Effector memory CD8-positive, alpha-beta T cell (primary cell): ENCODE measurements at places on chromosomes 6 and 20.

GRCh38 chr6:158109748-158110147, 58.3 kb downstream of the SERAC1 start:
- H3K4me1 ChIP-seq, result no peaks in the 10 kb centered on the region
- H3K27ac ChIP-seq, result no peak overlapping the region
- DNase-seq, result no peak
- H3K4me3 ChIP-seq, result no peak overlapping the region
- peaks cover 10% of the 10 kb centered on the region for H3K36me3 ChIP-seq
- H3K27me3 ChIP-seq, result no peaks in the 10 kb centered on the region

GRCh38 chr6:86459978-86460377, 477.4 kb upstream of the HTR1E start:
- no peaks in the 10 kb centered on the region for H3K36me3 ChIP-seq
- no peaks in the 10 kb centered on the region for H3K4me1 ChIP-seq
- H3K27ac ChIP-seq, result no peak overlapping the region

DNA sequence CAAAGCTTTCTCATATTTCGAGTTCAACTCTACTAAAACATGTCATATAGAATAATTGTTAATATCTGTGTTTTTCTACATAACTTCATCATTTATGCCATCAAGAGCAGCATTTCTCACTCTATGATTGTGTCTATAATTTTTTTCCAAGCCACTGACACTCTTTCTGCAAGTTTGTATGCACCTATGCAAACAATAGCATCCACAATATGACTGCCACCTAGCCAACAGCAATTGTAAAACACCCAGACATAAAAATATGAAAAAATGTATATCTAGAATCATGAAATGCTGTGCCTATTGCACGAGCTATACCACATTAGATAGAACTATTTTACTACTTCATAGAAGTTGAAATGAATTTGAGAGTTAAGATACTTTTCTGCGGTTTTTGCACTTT, 286.5 kb upstream of the MARCKS start:
- H3K27me3 ChIP-seq, result no peaks in the 10 kb centered on the region
- H3K4me3 ChIP-seq, result no peak overlapping the region
- no peaks in the 10 kb centered on the region for H3K36me3 ChIP-seq
- H3K27ac ChIP-seq, result no peak overlapping the region

DNA sequence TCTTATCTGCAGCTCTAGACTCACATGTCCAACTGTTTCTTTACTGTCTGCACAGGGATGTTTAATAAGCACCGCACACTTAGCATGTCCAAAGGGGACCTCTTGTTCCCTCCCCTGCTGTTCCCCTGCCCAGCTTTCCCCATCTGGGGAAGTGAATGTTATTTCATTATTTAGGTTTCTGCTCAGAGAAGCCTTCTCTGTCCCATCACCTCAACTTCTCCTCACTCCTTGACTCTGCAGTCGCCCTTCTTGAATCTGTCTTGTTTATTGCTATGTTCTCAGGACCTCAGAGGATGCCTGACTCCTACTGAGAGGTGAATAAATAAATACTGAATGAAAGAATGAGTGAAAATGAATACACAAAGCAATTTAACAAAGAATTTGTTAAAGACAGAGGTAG, 121.0 kb downstream of the SASH1 start:
- DNase-seq, result no peak
- H3K27ac ChIP-seq, result no peak overlapping the region
- H3K27me3 ChIP-seq, result peaks cover 32% of the 10 kb centered on the region

DNA sequence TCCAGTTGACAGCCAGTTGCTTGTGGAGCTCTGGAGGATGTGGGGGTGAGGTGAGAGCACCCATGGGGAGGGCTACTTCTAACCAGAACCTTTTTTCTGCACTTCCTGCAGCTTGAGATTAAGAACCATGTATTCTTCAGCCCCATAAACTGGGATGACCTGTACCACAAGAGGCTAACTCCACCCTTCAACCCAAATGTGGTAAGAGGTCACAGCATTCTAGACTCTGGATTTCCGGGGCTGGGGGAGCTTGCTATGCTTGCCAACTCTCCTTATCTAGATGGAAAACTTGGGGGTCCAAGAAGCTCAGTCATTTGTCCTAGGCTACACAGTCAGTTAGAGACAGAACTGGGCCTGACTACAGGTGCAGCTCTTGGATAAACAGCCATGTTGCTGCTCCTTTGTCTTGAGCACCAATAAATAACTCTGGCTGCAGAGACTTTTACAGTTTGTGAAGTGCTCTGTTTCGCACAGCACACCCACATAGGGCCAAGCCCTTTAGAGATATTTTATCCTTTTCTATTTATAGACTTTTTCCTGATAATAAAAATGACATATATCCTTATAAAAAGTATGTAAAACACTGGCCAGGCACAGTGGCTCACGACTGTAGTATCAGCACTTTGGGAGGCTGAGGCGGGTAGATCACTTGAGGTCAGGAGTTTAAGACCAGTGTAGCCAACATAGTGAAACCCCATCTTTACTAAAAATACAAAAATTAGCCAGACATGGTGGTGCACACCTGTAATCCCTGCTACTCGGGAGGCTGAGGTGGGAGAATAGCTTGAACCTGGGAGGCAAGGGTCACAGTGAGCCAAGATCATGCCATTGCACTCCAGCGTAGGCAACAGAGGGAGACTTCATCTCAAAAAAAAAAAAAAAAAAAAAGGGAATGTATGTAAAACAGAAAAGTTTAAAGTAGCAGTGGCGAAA, 10.6 kb upstream of the IFT52 start:
- no peak for DNase-seq
- no peak overlapping the region for H3K4me3 ChIP-seq
- H3K27me3 ChIP-seq, result no peaks in the 10 kb centered on the region
- no peaks in the 10 kb centered on the region for H3K4me1 ChIP-seq

DNA sequence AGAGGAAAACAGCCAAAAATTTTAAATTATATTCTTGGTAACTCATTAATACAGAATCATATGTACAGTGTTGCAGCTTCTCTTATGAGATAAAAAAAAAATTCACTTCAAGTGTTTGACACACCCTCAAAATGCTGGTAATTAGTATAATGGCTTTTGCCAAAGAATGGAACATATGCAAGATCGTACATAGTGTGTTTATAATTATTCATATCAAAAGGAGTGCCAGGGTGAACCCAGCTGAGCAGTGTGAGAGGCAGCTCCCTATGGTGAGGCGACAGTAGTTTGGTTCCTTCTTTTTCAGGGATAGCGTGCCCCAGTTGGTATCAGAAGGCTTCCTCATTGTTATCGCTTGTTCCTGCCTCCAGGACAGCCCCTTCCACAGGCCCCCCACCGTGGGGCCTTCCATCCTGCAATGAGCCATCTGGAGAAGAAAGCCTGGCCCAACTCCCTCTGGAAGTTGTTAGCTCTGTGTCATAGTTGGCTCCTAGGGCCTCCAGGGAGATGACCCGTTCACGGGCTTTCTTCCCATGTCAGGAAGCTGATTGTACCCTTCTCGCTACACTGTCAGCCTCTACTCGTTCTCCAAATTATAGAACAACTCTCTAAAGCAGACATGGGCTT, 150.7 kb downstream of the FRK start:
- no peaks in the 10 kb centered on the region for H3K27me3 ChIP-seq
- H3K36me3 ChIP-seq, result no peaks in the 10 kb centered on the region
- no peak overlapping the region for H3K4me3 ChIP-seq
- DNase-seq, result no peak
- no peaks in the 10 kb centered on the region for H3K4me1 ChIP-seq
- H3K27ac ChIP-seq, result no peak overlapping the region

GRCh38 chr6:36368921-36369865, 18.3 kb downstream of the ETV7 start:
- peaks cover 14% of the 10 kb centered on the region for H3K27me3 ChIP-seq
- no peaks in the 10 kb centered on the region for H3K36me3 ChIP-seq
- DNase-seq, result no peak
- no peak overlapping the region for H3K27ac ChIP-seq
- H3K4me3 ChIP-seq, result no peak overlapping the region

- no peak overlapping the region for H3K27ac ChIP-seq
- no peak overlapping the region for H3K4me3 ChIP-seq
- H3K36me3 ChIP-seq, result peaks cover 2% of the 10 kb centered on the region
- DNase-seq, result no peak
- H3K4me1 ChIP-seq, result no peaks in the 10 kb centered on the region
Observed at GRCh38 chr6:89895276-89895874, 1.1 kb downstream of the GJA10 start.

DNA sequence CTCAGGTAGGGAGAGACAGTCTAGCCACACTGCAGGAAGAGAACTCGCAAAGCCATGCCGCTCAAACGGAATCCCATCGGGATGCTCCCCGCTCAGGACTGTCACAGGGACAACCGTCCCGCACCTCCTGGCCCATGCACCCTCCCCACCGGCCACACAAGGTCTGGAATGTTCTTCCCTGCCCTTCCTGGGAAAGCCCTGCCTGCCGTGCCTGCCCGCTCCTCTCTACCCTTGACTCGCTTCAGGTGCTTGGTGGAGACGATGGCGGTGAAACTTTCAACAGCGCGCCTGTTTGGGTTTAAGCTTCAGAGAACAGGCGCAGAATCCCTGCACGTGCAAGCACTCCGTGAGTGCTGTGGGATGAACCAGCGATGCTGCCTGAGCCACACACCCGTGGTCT, 20.6 kb downstream of the TAF4 start:
- peaks cover 2% of the 10 kb centered on the region for H3K36me3 ChIP-seq
- H3K4me1 ChIP-seq, result peaks cover 72% of the 10 kb centered on the region
- no peak overlapping the region for H3K4me3 ChIP-seq
- H3K27ac ChIP-seq, result peak overlapping the region; percentile 38
- no peak for DNase-seq

DNA sequence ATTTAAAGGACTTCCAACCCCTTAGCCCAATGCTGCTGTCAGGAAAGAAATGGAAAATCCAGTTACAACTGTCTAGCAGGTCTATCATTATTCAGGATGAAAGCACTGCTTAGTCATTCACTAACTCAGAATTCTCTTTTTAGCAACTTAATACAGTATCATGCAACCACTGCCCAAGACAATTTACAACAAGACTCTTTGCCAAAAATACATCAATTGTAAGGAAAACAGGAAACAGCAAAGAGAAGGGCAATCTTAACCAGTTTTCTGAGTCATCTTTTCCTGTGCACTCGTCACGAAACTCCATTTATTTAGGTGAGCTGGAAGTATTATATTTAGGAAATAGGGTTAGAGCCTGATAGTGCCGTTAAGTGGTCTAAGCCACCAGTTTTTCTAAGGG, 1197.7 kb upstream of the CITED2 start:
- no peak overlapping the region for H3K27ac ChIP-seq
- DNase-seq, result no peak
- H3K27me3 ChIP-seq, result peaks cover 6% of the 10 kb centered on the region
- no peaks in the 10 kb centered on the region for H3K4me1 ChIP-seq

DNA sequence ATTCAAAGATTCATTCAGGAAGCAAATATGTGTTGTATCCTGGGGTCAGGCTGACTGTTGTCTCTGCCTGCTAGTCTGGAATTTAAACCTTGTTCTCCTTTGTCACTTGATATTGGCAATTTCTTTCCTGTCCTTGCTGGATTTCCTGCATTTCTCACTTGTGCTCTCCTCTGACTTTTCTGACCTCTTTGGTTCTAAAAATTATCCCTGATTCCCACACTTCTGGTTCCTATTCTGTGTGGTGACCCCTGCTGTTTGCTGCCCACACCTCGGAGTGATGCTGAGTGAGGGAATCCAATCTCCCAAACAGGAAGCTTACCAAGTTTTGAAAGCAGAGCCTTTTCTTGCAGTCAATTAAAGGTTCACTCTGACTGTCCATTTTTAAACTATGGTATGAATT, 345.3 kb downstream of the CDKAL1 start:
- H3K4me3 ChIP-seq, result no peak overlapping the region
- DNase-seq, result no peak
- H3K4me1 ChIP-seq, result peaks cover 4% of the 10 kb centered on the region
